Astrocyte of the cerebellum (primary cell): ENCODE measurements at places on chromosomes 12 and 14.

- DNase-seq, result peak; percentile 75
Measured at GRCh38 chr12:113184900-113185179, 438 bp downstream of the DDX54 start.

DNA sequence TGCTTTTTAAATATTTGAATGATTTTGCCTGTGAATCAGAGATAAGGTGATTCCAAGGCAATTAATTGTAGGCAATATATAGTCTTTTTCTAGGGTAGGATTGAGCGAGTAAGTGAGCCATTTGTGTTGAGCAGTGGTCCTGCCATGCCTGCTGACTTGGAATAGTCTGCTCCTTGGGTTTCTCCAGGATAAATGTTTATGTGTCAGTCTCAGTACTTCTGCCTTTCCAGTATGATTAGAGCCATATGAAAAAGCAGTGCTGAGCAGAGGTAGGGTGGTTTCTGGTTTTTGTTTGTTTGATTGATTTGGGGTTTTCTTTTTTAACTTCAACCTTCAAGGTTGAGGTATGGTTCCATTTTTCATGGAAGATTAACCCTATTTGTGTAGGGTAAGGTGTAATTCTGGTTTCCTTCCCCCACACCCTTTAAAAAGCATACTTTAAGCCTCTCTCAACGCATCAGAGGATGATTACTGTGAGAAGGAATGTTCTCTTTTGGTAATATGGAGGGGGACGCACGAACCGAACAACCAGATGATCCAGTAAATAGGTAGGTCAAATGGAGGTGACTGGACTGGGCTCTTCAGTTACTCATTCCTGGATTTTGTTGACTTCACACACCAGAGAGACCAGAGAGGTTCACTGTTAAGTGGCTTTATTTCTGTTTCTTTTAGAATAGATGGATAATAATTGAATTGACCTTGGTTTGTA lies 22.7 kb downstream of the FRMD6 start:
- DNase-seq, result peak; percentile 73

- no peak for DNase-seq
Measured at GRCh38 chr12:68240079-68240478, 13.3 kb downstream of the IL22 start.

DNA sequence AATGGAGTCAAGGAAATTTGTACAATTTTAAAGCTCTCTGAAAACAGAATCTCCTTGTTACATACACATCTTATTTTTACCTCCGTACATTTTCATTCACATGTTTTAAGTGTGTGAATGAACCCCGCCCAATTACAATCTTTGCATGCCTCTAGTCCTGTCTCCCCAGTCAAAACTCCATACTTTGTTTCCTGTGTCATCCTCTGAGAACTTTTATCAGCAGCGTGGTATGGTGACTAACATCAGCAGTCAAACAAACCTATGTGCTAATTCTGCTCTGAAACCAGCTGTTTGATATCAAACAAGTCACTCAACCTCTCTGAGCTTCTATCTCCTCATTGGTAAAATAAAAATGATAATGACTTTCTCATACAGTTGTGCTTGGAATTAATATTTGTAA lies 15.8 kb upstream of the ERGIC2 start:
- DNase-seq, result no peak

DNA sequence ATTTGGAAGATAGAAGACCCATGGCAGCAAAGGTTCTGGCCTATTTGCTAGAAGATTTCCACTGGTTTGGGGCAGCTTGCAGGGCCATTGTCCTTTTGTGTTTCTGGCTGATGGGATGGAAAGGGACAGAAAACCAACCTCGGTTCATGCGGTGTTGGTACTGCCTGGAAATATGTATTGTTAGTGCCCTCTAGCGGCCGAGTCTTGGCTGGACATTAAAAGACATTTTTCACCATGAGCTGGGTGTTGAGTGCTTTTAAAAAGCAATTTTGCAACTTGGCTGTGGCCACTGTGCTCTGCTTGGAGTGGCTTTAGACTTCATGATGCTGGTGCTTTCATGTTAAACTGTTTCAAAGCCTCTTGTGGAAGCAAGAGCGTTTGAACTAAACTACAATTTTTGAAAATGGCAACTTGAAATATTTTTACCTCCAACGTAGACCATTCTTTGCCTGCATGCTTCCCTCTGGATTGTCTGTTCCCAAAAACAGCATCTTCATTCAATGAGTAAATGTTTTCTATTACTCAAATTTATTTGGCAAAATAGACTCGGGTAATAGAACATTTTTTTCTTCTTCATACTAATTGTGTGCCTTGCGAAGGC lies 102.7 kb upstream of the TBX5 start:
- peak; percentile 40 for DNase-seq

GRCh38 chr12:95951515-95951914 lies 8.4 kb downstream of the AMDHD1 start:
- no peak for DNase-seq

DNA sequence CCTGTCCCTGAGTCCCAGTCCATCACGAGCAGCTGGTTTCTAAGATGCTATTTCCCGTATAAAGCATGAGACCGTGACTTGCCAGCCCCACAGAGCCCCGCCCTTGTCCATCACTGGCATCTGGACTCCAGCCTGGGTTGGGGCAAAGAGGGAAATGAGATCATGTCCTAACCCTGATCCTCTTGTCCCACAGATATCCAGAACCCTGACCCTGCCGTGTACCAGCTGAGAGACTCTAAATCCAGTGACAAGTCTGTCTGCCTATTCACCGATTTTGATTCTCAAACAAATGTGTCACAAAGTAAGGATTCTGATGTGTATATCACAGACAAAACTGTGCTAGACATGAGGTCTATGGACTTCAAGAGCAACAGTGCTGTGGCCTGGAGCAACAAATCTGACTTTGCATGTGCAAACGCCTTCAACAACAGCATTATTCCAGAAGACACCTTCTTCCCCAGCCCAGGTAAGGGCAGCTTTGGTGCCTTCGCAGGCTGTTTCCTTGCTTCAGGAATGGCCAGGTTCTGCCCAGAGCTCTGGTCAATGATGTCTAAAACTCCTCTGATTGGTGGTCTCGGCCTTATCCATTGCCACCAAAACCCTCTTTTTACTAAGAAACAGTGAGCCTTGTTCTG lies 41.6 kb downstream of the DAD1 start:
- no peak for DNase-seq

- no peak for DNase-seq
Measured at GRCh38 chr14:93201155-93201704, 5.6 kb downstream of the GON7 start.

DNA sequence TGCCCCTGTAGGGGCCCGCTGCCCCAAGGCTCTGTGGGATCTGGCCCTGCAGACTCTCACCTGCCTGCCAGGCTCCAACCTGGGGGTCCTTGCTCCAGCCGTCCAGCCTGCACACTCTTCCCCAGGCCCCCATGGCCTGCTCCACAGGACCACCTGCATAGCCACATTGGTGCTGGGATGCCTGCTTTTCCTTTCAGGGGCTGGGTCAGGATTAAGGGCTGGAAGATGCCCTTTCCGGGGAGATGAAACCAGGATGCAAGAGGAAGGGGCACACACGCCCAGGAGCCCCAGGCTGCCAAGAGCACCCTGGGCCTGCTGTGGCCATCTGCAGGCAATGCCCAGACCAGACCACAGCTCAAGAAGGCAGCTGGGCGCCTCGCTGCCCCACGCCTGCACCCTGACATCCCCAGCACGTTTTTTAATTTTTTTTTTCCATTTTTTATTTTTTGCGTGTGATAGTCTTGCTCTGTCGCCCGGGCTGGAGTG lies 15.0 kb downstream of the BAG5 start:
- no peak for DNase-seq

DNA sequence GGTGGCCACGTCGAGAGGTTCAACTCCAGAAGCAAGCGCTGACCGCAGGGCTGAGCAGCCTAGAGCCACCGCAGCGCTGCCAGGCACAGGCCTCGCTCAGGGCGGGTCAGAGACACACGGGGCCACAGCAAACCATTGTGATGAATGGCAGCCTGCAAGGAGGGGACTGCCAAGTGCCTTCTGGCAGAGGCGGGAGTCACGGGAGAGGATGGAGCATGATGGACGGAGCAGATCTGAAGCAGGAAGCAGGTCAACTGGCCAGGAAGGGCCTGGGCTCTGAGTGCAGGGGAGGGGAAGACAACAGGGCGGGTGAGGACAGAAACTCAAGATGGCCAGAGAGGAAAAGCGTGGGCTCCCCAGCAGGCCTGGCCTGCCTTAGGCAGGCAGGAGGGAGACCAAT lies 49.8 kb downstream of the CDC42BPB start:
- DNase-seq, result no peak

GRCh38 chr12:40016980-40017379 lies 88.9 kb downstream of the SLC2A13 start:
- DNase-seq, result no peak

DNA sequence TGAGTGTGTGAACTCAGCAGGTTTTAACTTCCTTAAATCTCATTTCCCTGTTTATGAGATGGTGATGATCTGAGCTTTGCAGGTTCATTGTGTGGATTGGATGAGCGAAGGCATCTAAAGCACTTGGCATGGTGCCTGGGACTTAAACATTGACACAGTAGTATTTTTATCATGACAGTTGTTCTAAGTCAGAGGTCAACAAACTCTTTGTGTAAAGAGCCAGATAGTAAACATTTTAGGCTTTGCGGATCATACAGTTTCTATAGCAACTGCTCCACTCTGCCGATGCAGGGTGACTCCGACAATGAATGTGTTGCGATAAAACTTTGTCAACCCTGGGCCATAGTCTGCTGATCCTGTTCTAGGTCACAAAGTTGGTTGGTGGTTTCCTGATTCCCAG lies 25.2 kb downstream of the SLC24A4 start:
- DNase-seq, result no peak

DNA sequence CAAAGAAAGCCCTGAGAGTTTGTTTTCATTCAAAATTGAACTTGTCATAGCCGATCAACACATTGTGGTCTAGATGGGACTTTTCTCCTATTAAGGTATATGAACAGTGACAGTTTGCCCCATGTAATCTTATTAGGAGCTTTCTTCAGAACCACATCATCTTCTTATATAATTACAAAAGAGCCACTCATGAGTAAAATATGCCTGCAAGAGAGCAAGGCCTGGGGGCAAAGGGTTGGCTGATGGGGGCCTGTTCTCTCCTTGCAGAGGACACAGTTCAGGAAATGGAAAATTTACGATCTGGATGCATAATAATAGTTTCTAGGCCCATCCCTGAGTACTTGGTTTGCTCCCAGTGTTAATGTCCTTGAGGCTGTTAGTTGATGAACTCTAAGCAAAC lies 87.8 kb downstream of the FLRT2 start:
- no peak for DNase-seq

GRCh38 chr12:26281320-26281719 lies 85.9 kb downstream of the SSPN start:
- DNase-seq, result no peak

DNA sequence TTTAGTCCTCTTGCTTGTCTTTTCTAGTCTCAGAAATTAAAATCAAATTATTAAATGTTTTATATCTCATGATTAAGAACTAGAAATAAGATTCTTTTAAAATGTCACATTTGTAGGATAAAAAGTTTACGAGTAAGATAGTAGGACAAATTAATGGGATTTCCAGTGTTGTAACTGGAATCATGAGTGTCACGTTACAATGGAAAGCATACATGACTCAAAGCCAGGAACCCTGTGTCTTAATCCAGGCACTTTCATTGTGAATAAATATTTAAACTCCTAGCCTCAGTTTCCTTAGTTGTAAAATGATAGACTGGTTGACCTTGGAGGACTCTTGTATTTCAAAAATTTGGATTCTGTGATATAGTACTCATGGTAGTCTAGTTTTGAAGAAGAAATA lies 84.9 kb downstream of the MIA2 start:
- no peak for DNase-seq

- DNase-seq, result no peak
Measured at GRCh38 chr12:5094986-5095385, 51.3 kb downstream of the KCNA5 start.

GRCh38 chr12:42482041-42482747 lies 107.4 kb downstream of the PRICKLE1 start:
- DNase-seq, result no peak

DNA sequence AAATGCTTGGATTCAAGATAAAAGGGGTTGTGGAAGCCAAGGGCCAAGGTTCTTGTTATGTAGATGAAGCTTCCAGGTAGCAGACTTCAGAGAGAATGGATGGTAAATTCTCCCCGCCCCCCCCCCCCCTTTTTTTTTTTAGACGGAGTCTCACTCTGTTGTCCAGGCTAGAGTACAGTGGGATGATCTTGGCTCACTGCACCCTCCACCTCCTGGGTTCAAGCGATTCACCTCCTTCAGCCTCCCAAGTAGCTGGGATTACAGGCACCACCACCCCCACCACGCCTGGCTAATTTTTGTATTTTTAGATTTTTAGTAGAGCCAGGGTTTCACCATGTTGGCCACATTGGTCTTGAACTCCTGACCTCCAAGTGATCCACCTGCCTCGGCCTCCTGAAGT lies 4.1 kb downstream of the DGLUCY start:
- no peak for DNase-seq

GRCh38 chr14:22002860-22003284 lies 329.3 kb upstream of the OR4E1 start:
- DNase-seq, result no peak

GRCh38 chr12:77685112-77685511 lies 145.6 kb upstream of the NAV3 start:
- peak; percentile 80 for DNase-seq

GRCh38 chr12:98743362-98743953 lies 98.4 kb downstream of the APAF1 start:
- no peak for DNase-seq

- DNase-seq, result no peak
Measured at GRCh38 chr14:42545636-42546035, 939.0 kb downstream of the LRFN5 start.

GRCh38 chr14:98138666-98139065 lies 1133.3 kb downstream of the BCL11B start:
- no peak for DNase-seq

DNA sequence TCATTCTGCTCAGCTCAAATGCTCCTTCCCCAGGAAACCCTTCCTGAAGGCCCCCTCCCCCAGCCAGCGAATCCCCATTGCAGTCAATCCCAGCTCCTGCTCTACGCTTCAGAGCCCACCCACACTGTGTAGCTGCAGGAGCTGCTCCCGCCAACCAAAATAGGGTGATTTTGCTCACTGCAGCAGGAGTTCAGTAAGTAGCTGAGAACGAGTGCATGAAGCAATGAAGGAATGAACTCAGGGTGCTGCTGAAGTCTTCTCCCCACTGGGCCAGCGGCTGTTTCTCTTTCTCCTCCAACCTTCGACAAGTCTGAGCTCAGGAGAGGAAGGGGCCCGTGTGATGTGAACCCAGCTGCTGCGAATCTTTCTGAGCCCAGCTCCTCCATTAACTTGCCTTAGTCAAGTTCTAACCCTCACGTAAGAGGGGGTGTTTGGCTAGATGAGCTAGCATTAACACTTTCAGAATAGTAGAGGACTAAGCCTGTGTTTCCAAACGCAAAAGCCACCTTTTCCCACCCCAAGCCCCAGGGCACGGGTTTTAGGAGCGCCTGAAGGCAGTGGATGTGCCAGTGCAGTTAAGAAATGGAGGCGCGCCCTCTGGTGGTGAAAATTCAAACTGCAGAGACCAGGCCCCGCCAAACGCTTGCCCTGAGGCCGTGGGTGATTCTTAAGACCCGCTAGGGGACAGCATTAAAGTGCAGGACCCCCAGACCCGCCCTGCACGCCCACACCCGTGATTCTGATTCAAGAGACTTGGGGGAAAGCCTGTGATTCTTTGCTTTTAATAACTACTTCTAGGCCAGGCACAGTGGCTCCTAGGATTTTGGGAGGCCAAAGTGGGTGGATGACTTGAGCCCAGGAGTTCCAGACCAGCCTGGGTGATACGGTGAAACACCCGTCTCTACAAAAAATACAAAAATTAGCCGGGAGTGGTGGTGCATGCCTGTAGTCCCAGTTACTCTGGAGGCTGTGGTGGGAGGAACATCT lies 11.9 kb upstream of the SERPINA4 start:
- no peak for DNase-seq
